ENCODE measurements at places on chromosomes 7 and 10.

- DNase-seq, result no peak
Measured at GRCh38 chr7:18461785-18462467, 33.6 kb upstream of the HDAC9 start.

DNA sequence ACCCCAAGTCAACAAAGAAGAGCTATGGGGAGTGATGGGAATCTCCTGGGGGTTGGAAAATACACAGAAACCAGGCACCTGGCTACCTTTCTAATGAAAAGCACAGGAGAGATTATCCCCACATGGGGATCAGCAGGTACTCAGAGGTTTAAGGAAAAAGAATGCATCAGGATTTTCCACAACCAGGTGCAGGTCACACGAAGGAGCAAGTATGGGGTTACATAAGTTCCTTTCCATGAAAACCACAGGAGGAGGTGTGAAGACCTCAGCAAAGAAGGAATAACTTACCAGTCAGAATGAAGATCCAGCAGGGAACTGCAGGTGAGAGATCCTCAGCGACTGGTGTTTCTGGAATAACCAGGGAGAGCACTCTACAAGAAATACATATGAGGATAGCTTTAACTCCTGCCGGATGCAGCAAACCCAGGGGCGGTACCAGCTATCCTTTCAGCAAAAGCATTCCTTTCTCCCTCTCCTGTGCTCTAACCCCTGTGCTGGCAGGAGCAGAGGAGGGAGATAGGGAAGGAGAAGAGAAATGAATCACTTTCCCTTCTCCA, 116.7 kb upstream of the TMEM106B start:
- DNase-seq, result no peak

- no peak for DNase-seq
Measured at GRCh38 chr7:44313016-44313415, 12.4 kb downstream of the CAMK2B start.

DNA sequence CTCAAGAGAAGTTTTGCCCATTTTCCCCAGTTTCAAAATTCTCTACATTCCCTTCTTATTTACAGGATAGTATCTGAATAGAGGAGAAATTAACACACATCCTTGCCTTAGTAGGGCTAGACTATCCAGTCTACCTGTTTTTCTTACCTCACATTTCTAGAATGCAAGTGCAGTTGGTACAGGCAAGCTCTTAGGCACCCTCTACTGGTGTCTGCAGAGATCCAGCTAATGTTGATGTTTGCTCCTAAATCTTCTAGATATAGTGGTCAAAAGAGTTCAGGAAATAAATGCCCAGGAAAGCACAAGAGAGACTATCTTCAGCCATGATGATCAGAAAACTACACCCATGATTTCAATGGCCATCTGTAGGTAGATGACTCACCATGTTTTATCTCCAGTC, 205.3 kb downstream of the HTR7 start:
- no peak for DNase-seq

- DNase-seq, result no peak
Measured at GRCh38 chr7:91137153-91137787, 127.0 kb upstream of the FZD1 start.

DNA sequence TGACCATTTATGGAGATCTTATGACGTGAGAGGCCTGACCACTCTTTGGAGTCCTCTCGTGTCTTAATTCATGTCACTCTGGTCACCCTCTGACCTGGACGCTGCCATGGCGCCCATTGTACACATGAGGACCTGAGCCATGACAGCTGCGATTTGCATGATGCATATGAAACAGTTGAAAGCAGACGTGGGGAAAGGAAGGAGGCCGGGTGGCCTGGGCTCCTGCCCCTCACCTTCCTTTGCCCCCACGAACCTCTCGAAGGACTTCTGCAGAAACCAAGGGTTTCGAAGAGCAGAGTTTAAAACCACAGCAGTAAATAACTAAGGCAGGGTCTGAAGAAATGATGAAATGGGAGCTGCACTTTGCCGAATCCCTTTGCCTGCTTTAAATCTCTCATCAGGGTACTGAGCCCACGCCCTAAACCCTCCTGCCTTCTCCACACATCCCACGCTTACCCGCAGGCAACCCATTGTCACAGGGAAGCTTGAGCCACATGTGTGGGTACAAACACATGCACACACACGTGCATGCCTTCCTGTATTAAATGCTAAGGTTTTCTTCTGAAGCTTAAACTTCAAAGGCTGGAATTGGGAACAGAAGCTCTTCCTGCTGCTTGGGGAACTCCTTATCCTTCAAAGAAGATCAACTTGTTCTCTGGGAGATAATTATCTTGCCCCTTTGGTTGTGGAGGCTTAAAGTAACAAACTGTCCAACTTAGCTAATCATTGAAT, 11.7 kb upstream of the CALML3 start:
- DNase-seq, result no peak

- no peak for DNase-seq
Measured at GRCh38 chr10:811379-812175, 119.9 kb downstream of the LARP4B start.

DNA sequence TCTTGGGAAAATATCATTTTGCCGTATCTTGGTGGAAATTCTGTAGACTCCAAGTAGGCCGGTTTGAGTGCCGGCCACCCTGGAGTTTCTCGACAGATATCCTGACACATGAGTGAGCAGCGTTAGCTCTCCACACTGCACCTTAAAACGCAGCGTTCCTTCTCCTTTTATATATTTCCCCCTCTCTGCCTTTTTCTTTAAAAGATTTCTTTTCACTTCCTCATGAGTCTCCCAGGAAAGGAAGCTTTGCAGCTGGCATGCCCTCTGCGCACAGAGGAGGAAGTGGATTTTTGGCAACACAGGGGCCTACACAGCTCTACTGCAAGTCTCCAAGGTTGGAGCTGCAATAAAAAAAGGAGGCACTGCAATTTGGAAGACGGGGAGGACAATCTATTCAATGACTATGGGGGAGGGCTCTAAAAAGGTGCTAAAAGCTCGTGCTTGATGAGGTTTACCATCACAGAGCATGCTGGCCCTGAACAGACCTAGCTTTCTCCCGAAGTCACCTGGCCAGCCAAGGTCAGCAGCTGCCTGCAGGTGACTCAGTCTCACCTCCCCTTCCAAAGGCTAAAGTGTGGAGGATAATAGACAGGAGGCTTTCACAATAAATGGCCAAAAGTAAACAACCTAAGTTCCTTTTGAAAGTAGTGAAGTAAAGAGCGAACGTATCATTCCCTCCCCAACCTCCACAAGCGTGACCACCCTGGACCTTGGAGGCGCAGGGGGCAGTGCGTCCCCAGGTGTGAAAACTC, 252.8 kb downstream of the ZMYND11 start:
- no peak for DNase-seq

DNA sequence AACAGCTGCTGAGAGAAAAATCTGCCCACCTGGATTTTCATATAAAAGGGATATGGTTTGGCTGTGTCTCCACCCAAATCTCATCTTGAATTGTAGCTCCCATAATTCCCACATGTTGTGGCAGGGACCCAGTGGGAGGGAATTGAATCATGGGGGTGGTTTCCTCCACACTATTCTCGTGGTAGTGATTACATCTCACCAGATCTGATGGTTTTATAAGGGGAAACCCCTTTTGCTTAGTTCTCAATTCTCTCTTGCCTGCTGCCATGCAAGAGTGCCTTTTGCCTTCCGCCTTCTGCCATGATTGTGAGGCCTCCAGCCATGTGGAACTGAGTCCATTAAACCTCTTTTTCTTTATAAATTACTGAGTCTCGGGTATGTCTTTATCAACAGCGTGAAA, 20.8 kb upstream of the MKI67 start:
- DNase-seq, result no peak

DNA sequence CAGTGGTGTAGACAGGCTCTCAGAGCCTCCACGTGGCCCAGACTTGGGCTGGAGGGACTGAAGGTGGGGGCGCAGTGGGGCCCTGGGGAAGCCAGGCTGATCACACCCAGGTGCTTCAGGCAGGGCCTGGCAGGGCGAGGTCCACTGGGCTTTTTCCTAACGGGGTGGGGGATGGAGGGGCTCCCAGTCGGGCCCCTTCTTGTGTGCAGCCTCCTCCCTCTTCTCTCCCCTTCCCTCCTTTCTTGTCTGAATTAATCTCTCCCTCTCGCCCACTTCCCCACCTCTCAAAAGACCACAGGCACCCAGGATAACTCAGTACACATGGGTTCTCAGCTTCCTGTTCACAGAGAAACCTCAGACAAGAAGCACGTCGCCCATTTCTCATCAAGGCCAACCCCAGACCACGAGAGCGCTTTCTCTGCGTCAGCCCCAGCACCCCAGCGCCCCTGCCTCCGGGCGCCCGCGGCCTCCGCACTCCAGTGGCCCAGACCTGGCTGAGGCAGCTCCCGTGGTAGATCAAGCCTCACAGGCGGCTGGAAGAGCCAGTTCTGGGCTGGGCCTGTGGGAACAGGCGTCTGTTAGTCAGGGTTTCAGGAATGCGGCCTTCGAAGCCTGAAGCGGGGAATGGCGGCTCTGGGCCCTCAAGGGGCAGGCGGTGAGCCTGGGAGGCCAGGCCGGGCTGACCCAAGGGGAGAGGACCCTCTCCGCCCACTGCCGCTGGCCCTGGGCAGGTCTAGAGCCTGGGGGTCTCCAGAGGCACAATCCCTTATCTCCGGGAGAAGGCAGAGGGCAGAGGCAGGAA, 50.6 kb downstream of the PWWP2B start:
- peak; percentile 75 for DNase-seq

DNA sequence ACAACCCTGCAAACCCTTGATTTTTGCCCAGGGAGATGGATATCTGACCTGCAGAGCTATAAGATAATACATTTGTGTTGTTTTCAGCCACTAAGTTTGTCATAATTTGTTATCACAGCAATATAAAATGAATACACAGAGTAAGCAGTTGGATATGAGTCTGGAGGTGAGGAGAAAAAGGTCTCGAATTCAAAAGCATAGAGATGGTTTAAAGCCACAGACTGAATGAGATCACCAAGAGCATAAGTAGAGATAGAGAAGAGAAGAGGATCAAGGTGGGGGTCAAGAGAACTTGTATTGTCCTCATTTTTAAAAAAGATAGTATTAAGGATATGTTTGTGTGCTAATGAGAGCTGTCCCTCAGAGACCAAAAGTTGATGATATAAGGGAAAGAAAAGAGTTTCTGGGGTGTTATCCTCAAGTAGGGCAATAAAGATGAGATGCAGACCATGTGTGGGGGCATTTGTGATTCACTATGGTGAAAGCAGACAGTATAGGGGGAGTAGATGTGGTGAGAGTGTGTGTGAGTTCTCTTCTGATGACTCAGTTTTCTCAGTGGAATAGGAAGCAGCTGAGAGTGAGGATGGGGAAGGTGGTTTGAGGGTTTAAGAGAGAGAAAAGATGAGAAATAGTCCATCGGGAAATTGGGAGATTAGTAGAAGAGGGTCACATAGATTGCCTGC, 25.8 kb upstream of the PCGF5 start:
- no peak for DNase-seq

GRCh38 chr7:91660734-91661356, 219.7 kb downstream of the MTERF1 start:
- no peak for DNase-seq

DNA sequence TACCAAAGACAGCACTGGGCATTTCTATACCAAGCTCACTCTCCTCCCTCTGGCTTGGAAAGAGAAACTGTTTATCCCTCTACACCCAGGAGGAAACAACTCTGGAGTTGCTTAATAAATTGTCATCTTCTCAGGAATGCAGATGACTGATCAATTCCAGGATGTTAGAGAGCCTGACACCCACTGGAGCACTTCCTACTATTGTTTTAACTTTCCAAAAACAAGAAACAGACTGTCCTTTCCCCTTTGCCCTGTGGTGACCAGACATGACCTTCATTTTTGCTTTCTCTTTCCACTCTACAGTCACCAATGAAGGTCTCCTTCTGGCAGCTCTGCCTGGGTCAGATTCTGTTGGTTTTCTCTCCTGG, 19.6 kb downstream of the GIMAP4 start:
- DNase-seq, result no peak

DNA sequence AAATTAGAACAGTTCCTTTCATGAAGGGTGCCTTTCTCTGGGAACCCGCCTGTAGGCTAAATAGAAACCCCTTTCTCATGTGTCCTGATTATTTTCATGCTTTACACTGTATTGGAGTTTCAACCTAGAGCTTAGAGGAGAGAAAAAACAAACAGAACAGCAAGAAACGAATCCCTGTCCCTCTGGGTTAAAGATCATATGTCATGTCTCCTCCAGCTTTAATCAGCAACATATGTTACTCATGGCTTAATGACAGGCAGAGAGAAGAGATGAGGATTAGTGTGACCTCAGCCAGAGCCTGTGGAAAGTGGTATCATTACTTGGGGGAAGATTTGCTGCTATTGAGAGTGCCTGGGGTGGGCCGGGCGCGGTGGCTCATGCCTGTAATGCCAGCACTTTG, 32.1 kb downstream of the CRCP start:
- no peak for DNase-seq

DNA sequence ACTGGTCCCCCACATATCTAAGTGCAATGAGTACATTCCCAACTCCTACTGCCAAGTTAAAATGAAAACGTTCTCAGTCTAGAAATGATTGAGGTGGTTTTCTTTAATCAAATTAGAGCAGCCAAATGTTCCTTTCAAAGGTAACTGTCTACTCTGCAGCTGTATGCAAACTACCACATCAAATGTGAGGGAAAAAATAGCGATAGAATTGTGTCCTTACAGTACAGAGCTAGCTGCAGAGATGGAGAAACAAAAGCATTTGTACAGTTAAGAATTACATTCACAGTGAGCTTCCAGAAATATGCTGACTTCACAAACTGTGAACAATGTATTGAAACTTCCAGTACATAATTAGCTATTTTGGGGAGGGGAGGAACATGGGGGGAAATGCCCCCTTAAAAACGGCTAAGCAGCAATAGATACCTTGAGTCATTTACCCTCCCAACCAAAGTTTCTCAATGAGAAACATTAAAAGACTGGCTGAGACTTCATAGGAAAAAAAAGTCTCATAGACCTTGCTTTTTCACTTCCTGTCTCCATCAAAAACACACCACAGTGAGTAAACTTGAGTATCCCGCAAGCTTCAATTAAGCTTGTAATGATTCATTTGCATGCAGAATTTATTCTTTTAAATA, 22.9 kb downstream of the CDK6 start:
- no peak for DNase-seq

DNA sequence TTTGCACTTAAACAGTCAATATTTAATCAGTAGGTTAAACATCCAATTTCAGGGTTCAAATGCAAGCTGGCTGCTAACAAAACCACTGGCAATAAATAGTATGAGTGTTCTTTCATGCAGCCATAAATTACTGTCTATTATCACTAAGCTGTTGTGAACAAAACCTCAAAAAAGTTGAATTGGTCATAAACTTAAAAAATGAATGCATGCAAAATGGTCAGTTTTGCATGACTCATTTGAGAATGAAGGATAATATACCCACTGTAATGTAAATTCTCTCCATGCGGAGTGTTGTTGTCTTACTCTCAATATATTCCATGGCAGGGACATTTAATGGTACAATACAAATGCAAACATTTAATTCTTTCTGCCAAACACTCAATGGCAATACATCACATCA, 226.4 kb downstream of the MAGI2 start:
- DNase-seq, result no peak

DNA sequence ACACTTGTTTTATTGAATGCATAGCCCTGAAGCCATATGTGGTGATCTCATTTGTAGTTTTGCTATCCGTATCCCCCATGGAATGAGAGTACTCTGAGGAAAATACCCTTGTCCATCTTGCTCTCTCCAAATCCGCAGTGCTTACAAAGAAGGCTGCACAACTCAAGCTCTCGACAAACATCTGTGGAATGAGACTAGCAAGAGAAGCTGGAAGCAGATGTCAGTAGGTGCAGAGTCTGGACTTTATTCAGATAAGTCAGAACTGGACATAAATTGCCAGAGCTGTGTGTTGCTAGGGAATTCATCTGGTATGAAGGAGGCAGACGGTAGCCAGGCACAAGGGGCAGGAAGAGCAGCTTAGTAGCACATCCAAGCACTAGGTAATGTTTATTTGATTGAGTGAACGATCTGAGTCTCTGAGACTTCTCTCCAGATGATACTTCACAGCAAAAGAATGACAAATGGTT, 1046.2 kb downstream of the XPNPEP1 start:
- no peak for DNase-seq

All from activated T-helper 1 cell treated with anti-CD3 and anti-CD28 coated beads, Interleukin-12 subunit alpha, Interleukin-12 subunit beta, Interleukin-2, Interleukin-4 antibody, amounts not matched to agents 30 ng/mL and 10 ng/mL and 1 ng/mL, durations not matched to agents 14 hours and 24 hours and 36 hours (primary cell).